ENCODE measurements at places on chromosomes 5 and 9. TPM values are rescaled to one million over a fixed set of nuclear protein-coding genes. Genes with fewer than 3 reads are reported as not detected.

Gene IGFBPL1
- total RNA-seq: 2.6 TPM

Gene AKNA
- total RNA-seq: 71.2 TPM

Gene INSL6
- total RNA-seq: not detected

Gene AGXT2
- not detected for total RNA-seq

Gene ELOVL7
- 7.1 TPM for total RNA-seq

Gene TMEM171
- total RNA-seq: 0.57 TPM

Gene GABRP
- total RNA-seq: 0.33 TPM
